ENCODE measurements at places on chromosomes 6 and 20.

DNA sequence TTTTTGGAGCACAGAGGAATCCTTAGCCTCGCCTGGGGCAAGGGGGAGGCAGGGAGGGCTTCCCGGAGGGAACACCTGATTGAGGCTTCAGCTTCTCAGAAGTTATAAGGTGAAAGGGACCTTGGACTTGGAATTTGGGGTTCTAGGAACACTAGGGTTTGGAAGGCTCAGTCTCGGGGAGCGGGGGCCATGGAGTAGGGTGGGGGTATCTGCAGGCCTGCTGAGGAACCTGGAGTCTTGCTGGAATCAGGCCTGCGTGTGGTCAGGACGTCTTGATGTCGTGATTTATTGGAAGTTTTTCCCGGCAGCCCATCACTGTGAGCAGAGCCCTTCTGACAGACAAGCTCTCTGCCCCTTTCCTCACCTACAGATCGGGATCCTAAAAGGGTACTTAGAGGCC is 50.7 kb downstream of the EFCAB8 start:
- no peak for DNase-seq

- DNase-seq: no peak
These were observed 278.5 kb downstream of the BMP7 start for GRCh38 chr20:56987986-56988385.

DNA sequence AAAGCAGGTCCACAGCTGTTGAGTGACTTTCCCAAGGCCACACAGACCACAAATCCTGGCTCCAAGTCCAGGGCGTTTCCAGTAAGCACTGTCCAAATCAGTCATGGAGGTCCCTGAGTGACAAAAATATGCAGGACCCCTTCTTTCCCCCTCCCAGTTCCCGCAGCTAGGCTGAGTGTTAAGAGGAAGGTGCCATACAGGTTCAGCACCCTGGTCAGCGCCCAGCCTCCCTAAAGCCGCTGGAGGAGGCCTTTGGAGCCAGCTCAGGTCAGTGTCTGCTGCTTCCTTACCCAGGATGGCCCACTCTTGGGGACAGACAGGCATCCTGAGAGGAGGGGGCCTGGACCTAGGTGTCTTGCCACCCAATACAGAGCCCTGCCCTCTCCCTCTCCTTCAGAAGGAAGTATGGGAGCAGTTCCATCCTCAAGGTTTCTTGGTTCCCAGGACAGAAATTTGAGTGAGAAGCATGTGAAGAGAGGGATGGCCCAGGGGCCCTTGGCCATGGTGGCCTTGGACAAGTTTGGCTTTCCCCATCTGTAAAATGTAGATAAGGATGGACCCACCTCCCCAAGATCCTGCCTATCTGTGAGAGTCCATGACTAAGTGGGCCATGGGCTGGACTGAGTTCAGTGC is 13.2 kb downstream of the TMEM74B start:
- peak; percentile 80 for DNase-seq

- no peak for DNase-seq
These were observed 204.6 kb downstream of the NKAIN2 start for GRCh38 chr6:124008000-124008987.

DNA sequence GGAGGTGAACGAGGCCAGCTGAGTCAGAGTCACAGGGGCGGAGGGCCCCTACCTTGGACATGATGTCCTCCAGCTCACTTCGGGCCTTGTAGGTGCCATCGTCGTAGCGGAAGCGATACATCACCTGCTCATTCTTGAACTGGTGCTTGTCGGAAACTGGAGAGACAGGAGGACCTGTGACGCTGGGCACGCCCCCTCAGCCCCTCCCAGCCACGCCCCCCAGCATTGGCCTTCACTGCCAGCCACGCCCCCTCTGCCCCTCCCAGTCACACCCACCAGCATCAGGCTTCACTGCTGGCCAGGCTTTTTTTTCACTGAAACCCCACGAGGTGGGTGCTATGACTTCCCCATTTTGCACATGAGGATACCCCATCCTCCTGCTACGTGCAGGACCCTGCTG is 148.2 kb downstream of the PREX1 start:
- peak; percentile 86 for DNase-seq

DNA sequence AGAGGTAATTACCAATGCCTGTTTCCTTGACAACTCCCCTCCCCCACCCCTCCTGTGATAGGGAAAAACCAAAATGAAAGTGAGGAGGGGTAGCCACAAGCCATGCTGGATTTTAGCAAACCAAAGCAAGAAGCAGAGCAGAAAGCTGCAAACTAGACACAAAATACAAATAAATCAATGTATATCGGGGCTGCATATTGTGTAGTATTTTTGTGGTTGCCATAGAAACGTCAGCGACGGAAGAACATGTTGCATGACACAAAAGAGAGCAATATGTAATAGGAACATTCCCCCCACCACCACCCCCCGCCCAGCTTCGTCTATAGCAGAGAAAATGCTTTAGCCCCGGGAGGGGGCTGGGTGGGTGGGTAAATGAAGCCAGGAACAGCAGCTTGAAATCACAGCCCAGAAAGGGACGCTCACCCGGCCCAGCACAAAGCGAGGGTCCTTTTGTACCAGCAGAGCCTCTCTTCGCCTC is 548 bp downstream of the AGPAT4 start:
- no peak for DNase-seq

GRCh38 chr20:3413393-3413889 is 6.0 kb upstream of the DNAAF9 start:
- no peak for DNase-seq
